SJSA1 (cell line): ENCODE measurements at places on chromosomes 3 and 15. TPM values are rescaled to one million over a fixed set of nuclear protein-coding genes. Genes with fewer than 3 reads are reported as not detected.
A peak's percentile ranks its signal among the peaks of the same experiment; 100 is the strongest.

- DNase-seq: no peak
- H3K27me3 ChIP-seq: no peaks in the 10 kb centered on the region
- no peak overlapping the region for H3K4me3 ChIP-seq
- peak overlapping the region; percentile 28; the same call in 1 of the 2 replicates for H3K27ac ChIP-seq
- peaks cover 17% of the 10 kb centered on the region for H3K4me1 ChIP-seq
These were observed 190.7 kb downstream of the CD47 start for GRCh38 chr3:107899990-107900651.

GOLGA6L7 gene
- not detected in 2 replicates for total RNA-seq

GABRR3 gene
- total RNA-seq: not detected in 2 replicates

TRH gene
- not detected in 2 replicates for total RNA-seq

GRCh38 chr3:134833453-134834163 lies 38.5 kb downstream of the EPHB1 start:
- no peak for DNase-seq
- H3K4me1 ChIP-seq: no peaks in the 10 kb centered on the region
- no peaks in the 10 kb centered on the region for H3K36me3 ChIP-seq
- no peak overlapping the region for H3K4me3 ChIP-seq

SLC26A6 gene
- total RNA-seq: 10.6 and 16.4 TPM in 2 replicates

PDE8A gene
- total RNA-seq: 27.4 and 36.6 TPM in 2 replicates

GRCh38 chr3:71973274-71974030 lies 188.5 kb upstream of the PROK2 start:
- H3K27me3 ChIP-seq: 0 out of 2 replicates have a peak, but pooled peaks cover 4% of the 10 kb centered on the region
- no peak overlapping the region for H3K27ac ChIP-seq
- H3K4me3 ChIP-seq: no peak overlapping the region
- DNase-seq: no peak
- H3K4me1 ChIP-seq: no peaks in the 10 kb centered on the region

IL5RA gene
- total RNA-seq: not detected in 2 replicates

GRCh38 chr3:138653567-138653966 lies 45.0 kb downstream of the FAIM start:
- H3K4me1 ChIP-seq: no peaks in the 10 kb centered on the region
- DNase-seq: no peak
- H3K36me3 ChIP-seq: peaks cover 31% of the 10 kb centered on the region
- no peak overlapping the region for H3K4me3 ChIP-seq

TMEM207 gene
- not detected in 2 replicates for total RNA-seq

C3orf70 gene
- total RNA-seq: 0.08 TPM in 1 of 2 replicates, not detected in the other
